H9 (cell line): ENCODE measurements at places on chromosomes 12 and 14. TPM values are rescaled to one million over a fixed set of nuclear protein-coding genes. Genes with fewer than 3 reads are reported as not detected.
A peak's percentile ranks its signal among the peaks of the same experiment; 100 is the strongest.

DNA sequence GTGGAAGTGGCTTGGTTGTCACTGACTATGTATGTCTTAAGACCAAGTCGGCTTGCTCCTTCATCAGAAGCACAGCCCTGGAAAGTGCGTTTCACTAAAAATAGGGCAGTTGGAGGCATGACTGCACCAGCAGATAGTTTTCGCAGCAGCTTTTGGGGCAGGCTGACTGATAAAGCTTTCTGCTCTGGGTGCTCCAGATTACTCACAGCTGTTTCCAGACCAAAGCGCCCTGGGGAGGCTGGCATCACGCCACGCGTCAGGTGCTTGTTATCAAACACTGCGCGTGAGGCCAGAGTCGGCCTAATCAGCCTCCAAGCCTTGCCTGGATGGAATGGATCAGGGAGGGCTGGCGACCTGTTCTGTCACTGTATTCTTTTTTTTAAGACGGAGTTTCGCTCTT is 13.3 kb upstream of the LRRC10 start:
- no peaks in the 10 kb centered on the region for H3K4me1 ChIP-seq
- DNase-seq, result no peak
- H3K27ac ChIP-seq, result no peak overlapping the region

CLEC2A gene
- total RNA-seq, result 0.87 TPM in 1 of 2 replicates, not detected in the other

- no peaks in the 10 kb centered on the region for H3K27me3 ChIP-seq
- no peak overlapping the region for H3K4me3 ChIP-seq
- H3K27ac ChIP-seq, result no peak overlapping the region
- no peaks in the 10 kb centered on the region for H3K36me3 ChIP-seq
- no peak for DNase-seq
Measured at GRCh38 chr14:87203346-87203745, 789.6 kb downstream of the GALC start.

- no peaks in the 10 kb centered on the region; the same call in 1 of the 2 replicates for H3K4me1 ChIP-seq
- no peak overlapping the region for H3K27ac ChIP-seq
- peak; percentile 92 for DNase-seq
Measured at GRCh38 chr14:101476916-101477553, 84.3 kb upstream of the DIO3 start.

- no peaks in the 10 kb centered on the region for H3K27me3 ChIP-seq
- H3K36me3 ChIP-seq, result no peaks in the 10 kb centered on the region
- H3K27ac ChIP-seq, result no peak overlapping the region
- H3K4me1 ChIP-seq, result peaks cover 2% of the 10 kb centered on the region; the same call in 1 of the 2 replicates
Measured at GRCh38 chr12:110001596-110001995, 2.4 kb downstream of the ANKRD13A start.

NR1H4 gene
- total RNA-seq, result not detected in 2 replicates

ZNF10 gene
- 15.3 and 17.3 TPM in 2 replicates for total RNA-seq

GRCh38 chr12:13316587-13317246 is 120.2 kb downstream of the EMP1 start:
- DNase-seq, result no peak
- no peak overlapping the region for H3K4me3 ChIP-seq
- H3K36me3 ChIP-seq, result peaks cover 13% of the 10 kb centered on the region
- H3K27me3 ChIP-seq, result no peaks in the 10 kb centered on the region
- H3K4me1 ChIP-seq, result peaks cover 8% of the 10 kb centered on the region

- DNase-seq, result no peak
- H3K27ac ChIP-seq, result no peak overlapping the region
- H3K4me1 ChIP-seq, result no peaks in the 10 kb centered on the region
Measured at GRCh38 chr12:112018571-112019237, 5.5 kb downstream of the ERP29 start.

DNA sequence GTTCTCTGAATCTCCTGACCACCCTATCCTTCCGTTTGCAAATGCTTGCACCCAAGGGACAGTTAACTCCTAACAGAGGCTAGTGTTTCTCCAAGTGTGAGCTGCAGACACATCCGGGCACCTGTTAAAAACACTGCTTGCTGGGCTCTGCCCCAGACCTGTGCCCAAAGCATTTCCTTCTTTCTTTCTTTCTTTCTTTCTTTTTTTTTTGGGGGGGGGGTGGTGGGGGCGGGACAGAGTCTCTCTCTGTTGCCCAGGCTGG is 42.5 kb downstream of the SPRING1 start:
- no peaks in the 10 kb centered on the region for H3K27me3 ChIP-seq
- peaks cover 2% of the 10 kb centered on the region; the same call in 1 of the 2 replicates for H3K4me1 ChIP-seq
- H3K27ac ChIP-seq, result no peak overlapping the region
- no peaks in the 10 kb centered on the region for H3K36me3 ChIP-seq

DNA sequence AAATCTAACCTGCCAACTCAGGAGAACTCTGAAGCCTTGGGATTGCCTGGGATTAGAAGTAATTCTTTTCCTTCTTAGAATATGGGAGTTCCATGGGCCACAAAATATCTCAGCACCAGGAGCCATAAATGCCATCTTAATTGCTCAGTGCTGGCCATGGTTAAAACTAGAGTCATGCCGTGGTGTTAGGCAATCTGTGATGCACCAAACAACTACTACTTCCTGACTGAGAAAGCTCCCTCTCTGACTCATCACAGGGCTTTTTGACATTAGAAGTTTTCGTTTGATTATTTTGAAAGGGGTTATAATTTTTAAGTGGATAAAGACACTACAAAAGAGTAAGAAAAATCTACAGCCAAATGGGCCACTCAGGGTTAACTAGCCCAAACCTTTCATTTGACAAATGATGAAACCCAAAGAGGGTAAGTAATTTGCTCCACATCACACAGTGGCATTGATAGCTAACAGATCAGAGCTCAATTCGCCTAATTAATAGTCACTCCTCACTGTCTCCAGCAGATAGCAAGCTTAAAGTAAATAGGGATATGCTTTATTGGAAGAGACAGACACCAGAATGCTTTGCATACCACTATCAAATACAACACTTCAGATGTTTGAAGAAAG is 377.3 kb downstream of the EMP1 start:
- H3K36me3 ChIP-seq, result no peaks in the 10 kb centered on the region
- H3K27ac ChIP-seq, result no peak overlapping the region
- DNase-seq, result no peak
- no peaks in the 10 kb centered on the region for H3K27me3 ChIP-seq
- no peak overlapping the region; the same call in 2 of the 3 replicates for H3K4me3 ChIP-seq
- no peaks in the 10 kb centered on the region; the same call in 1 of the 2 replicates for H3K4me1 ChIP-seq

- no peaks in the 10 kb centered on the region for H3K27me3 ChIP-seq
- H3K36me3 ChIP-seq, result no peaks in the 10 kb centered on the region; the same call in 2 of the 3 replicates
- H3K4me3 ChIP-seq, result no peak overlapping the region
- no peaks in the 10 kb centered on the region for H3K4me1 ChIP-seq
- DNase-seq, result no peak
Measured at GRCh38 chr12:128388461-128389000, 121.6 kb downstream of the TMEM132C start.

DNA sequence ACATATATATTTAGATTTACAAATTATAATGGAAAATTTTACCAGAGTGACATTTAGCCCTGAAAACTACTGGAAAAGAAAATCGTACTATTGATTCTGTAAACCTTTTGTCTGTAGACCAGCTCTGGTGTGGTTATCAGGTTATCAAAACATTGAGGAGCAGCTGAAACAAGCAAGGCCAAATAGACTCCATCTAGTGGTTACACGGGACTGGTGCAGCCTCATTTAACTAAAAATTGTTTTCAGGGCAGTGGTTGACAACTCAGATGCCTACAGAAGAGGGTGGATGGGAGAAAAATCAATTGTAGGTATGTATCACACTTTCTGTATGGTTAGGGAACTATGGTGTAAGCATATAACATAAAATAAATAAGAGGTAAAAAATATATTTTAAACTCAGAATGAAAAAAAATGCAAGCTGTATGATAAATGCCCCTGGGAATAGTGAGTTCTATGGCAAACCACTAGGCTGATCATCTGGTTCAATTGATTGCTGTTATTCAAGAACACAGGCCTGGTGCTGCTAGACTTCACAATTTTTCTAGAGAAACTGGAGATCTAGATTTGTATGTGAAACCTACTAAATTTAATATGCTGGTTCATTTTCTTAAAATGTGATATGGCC is 51.2 kb downstream of the ACSS3 start:
- no peaks in the 10 kb centered on the region for H3K4me1 ChIP-seq
- no peak overlapping the region for H3K4me3 ChIP-seq
- H3K27ac ChIP-seq, result no peak overlapping the region
- DNase-seq, result peak; percentile 49
- H3K36me3 ChIP-seq, result peaks cover 25% of the 10 kb centered on the region; the same call in 1 of the 2 replicates

DNA sequence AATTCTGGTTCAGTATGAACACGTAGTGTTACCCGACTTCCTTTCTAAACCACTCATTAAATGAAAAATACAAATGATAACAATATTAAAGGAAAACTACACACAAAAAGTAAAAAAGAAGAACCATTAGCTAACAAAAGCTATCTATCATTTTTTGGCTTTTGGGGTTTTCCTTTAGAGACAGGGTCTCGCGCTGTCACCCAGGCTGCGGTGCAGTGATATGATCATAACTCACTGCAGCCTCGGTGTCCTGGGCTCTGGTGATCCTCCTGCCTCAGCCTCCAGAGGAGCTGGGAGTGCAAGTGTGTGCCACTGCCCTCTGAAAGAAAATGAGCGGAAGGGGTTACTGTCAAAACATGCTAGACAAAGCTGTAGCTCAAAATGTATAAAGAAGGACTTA is 238.2 kb upstream of the AVPR1A start:
- H3K4me3 ChIP-seq, result no peak overlapping the region
- no peaks in the 10 kb centered on the region for H3K27me3 ChIP-seq
- no peaks in the 10 kb centered on the region for H3K4me1 ChIP-seq
- DNase-seq, result no peak
- no peak overlapping the region for H3K27ac ChIP-seq

B4GALNT1 gene
- total RNA-seq, result 2.3 and 2.6 TPM in 2 replicates

DNA sequence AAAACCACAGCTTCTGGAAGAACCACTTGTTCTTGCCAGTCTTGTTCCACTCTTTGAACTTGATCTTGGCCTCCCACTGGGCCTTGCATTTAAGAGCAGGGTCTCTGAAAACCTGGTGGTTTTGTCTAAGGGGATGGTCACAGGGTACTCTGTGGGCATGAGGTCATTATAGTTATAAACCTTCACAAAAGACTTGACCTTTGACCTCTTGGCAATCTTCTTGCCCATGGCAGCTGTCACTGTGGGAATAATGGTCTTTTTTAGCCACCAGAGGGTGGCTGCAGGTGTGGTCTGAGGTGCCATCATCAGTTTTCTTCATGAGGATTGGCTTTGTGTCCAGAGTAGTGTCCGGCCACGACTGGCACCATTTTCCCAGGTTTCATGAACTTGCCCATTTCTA is 9.1 kb downstream of the ATP6V0A2 start:
- H3K4me3 ChIP-seq, result no peak overlapping the region
- no peak for DNase-seq
- no peaks in the 10 kb centered on the region for H3K4me1 ChIP-seq
- H3K27me3 ChIP-seq, result no peaks in the 10 kb centered on the region
- peaks cover 60% of the 10 kb centered on the region for H3K36me3 ChIP-seq
- H3K27ac ChIP-seq, result no peak overlapping the region

SERPINA5 gene
- total RNA-seq, result 1.1 and 1.2 TPM in 2 replicates

GRCh38 chr14:39762576-39763401 is 330.6 kb upstream of the FBXO33 start:
- H3K27me3 ChIP-seq, result no peaks in the 10 kb centered on the region
- no peaks in the 10 kb centered on the region for H3K4me1 ChIP-seq
- DNase-seq, result no peak
- H3K27ac ChIP-seq, result no peak overlapping the region

NRXN3 gene
- 1.5 and 1.8 TPM in 2 replicates for total RNA-seq

RNASE2 gene
- total RNA-seq, result not detected in 2 replicates

GRCh38 chr12:91327131-91327530 is 144.5 kb upstream of the DCN start:
- no peaks in the 10 kb centered on the region for H3K4me1 ChIP-seq
- DNase-seq, result no peak
- no peak overlapping the region for H3K27ac ChIP-seq

DNA sequence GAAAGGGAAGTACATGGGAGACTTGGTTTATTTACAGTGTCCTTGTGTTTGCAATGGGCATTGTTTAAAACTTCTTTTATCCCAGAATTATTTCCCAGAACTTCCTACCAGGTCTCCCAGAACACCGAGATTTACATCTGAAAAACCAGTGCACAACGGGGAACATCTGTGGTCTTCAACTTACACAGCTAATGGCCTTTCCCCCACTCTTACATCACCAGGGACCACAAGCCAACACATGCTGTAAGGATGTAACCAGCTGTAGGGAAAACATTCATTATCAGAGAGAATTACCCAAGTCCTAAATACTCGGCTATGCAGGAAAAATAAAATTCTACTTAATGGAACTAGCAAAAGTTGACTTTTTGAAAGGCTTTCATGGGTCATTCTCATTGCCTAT is 267.6 kb downstream of the DUSP6 start:
- no peak overlapping the region for H3K4me3 ChIP-seq
- peaks cover 40% of the 10 kb centered on the region for H3K4me1 ChIP-seq
- DNase-seq, result no peak
- H3K27ac ChIP-seq, result peak overlapping the region; percentile 34
- no peaks in the 10 kb centered on the region for H3K27me3 ChIP-seq
- H3K36me3 ChIP-seq, result peaks cover 2% of the 10 kb centered on the region; the same call in 1 of the 3 replicates

DNA sequence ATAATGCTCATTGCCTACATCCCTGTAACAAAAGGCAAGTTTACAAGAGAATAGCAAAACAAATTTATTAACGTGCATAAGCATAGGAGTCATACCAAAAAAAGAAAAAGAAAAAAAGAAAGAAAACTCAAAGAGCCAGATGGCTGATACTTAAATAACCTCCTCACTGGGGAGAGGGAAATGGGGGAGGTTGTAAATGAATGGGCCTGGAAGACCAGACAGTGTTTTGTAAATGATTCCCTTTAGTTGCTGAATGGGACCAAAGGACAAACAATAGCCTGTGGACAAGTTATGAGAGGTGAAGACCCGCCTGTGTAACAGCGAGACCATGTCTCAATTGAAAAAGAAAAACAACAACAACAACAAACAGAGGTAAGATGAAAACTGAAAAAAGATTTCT is 35.3 kb downstream of the CAPS2 start:
- H3K4me3 ChIP-seq, result no peak overlapping the region
- no peaks in the 10 kb centered on the region for H3K27me3 ChIP-seq
- DNase-seq, result no peak
- H3K36me3 ChIP-seq, result no peaks in the 10 kb centered on the region

DNA sequence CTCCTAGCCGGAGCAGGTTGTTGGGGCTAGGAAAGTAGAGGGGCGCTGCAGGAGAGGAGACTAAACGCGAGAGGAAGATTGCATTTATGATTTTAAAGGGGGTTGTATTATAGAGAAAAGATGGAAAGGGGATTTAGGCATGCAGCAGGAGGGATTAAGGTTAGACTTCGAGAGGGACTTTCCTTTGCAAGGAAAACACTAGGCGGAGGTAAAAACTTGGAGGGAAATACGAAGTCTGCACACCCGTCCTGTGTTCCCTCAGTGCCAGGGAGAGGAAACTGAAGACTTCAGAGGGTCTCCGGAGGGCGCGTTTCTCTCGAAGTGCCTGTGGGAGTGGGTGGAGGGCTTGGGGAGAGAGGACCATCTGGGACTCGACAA is 420 bp upstream of the PPP1R1A start:
- H3K36me3 ChIP-seq, result no peaks in the 10 kb centered on the region
- peaks cover 14% of the 10 kb centered on the region; the same call in 1 of the 2 replicates for H3K27me3 ChIP-seq

DNA sequence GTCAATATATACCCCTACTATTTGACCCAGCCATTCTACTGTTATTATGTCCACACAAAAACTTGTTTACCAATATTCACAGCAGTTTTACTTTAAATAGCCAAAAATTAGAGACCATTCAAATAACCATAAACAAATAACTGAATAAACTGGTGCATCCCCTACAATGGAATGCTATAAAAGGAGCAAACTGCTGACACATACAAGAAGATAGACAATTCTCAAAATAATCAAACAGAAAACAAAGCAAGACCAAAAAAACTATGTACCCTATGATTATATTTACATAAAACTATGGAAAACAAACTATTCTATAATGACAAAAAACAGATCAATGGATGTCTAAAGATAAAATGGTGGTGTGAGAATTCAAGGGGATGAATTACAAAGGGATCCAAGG is 54.4 kb downstream of the RALGAPA1 start:
- no peaks in the 10 kb centered on the region for H3K4me1 ChIP-seq
- H3K4me3 ChIP-seq, result no peak overlapping the region
- no peak for DNase-seq
- no peaks in the 10 kb centered on the region for H3K27me3 ChIP-seq
